NCI-H1436 treated with DMSO at 0.1 percent for 48 hours (cell line): ENCODE measurements at places on chromosomes 5 and 9.

DNA sequence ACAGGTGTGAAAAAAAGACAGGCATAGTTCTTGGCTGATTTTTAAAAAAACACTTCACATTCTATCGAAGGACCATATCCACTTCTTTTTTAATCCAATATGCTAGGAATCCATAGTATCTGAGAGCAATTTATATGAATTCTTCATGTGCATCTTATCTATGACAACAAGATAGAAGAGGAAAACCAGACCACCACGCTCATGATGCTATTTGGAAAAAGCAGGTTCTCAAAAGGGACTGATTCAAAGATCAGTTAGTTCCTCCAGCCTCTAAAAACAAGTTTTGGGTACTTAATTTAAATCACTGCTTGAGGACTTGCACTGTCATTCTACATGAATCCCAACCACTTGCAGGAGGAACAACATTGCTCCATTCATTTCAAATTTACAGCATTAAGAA is 6.3 kb downstream of the MEF2C start:
- DNase-seq, result no peak

GRCh38 chr5:131795879-131796792 is 681 bp downstream of the FNIP1 start:
- no peak for DNase-seq

- no peak for DNase-seq
These were observed 144.5 kb downstream of the SEC61B start for GRCh38 chr9:99366621-99367020.

- no peak for DNase-seq
These were observed 391.8 kb upstream of the CD180 start for GRCh38 chr5:67588389-67588788.

DNA sequence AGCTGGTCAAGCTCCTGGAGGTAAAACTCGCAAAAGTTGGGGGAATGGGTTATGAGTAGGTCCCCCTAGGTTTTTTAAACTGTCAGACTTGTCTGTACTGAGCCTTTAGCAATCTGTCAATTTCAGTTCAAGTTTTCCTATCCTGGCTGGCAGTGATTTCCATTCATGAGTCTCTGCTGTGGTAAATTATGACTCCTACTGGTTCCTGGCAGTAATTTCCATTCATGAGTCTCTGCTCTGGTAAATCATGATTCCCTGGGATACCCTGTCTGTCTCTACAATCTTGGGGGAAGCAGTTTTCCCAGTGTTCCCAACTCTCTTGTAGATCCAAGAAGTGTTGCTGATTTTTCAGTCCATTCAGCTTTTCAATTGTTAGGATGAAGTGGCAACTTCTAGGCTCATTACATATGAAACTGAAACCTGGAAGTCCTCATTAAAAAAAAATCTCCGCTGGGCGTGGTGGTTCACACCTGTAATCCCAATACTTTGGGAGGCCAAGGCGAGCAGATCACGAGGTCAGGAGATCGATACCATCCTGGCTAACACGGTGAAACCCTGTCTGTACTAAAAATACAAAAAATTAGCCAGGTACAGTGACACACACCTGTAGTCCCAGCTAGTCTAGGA is 91.3 kb upstream of the GPBP1 start:
- no peak for DNase-seq
